ENCODE measurements at places on chromosomes 13 and 19.

DNA sequence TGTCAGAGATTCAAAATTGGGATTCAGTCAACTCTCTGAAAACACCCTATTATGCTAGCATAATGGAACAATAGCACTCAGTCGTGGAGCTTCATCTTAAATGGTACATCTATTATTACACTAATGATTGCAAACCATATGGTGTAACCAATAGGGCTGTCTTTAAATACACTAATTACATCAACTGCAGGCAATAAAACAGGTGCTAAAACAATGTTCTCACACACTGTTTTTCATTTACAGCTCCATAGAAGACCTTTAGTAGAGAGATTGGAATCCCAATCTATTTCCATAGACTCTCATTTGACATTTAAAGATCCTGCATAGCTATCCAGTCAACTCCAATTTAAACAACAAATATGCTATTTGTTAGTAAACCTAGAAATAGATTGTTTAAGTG, 1917.4 kb downstream of the OLFM4 start:
- DNase-seq, result no peak

GRCh38 chr19:1073063-1073955, 6.3 kb downstream of the ARHGAP45 start:
- no peak for DNase-seq

- DNase-seq, result no peak
Measured at GRCh38 chr19:47161876-47162489, 31.3 kb downstream of the SAE1 start.

DNA sequence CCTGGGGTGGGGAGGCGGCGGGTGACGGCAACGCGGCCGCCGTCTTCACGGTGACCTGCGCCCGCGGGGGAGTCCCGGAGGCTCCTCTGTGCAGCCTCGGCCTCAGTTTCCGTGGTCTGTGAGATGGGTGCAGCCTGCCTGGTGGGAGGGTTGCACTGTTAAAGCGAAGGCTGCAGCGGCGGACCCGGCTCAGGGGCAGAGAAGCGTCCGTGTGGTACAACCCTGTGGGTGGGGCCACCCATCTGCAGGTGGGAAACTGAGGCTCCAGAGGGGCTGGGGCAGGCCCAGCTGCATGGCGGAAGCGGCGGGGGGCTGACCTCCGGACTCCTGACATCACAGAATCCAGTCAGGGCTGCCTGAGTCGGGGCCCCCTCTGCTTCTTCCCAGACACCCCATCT, 481 bp downstream of the FGF22 start:
- DNase-seq, result no peak

DNA sequence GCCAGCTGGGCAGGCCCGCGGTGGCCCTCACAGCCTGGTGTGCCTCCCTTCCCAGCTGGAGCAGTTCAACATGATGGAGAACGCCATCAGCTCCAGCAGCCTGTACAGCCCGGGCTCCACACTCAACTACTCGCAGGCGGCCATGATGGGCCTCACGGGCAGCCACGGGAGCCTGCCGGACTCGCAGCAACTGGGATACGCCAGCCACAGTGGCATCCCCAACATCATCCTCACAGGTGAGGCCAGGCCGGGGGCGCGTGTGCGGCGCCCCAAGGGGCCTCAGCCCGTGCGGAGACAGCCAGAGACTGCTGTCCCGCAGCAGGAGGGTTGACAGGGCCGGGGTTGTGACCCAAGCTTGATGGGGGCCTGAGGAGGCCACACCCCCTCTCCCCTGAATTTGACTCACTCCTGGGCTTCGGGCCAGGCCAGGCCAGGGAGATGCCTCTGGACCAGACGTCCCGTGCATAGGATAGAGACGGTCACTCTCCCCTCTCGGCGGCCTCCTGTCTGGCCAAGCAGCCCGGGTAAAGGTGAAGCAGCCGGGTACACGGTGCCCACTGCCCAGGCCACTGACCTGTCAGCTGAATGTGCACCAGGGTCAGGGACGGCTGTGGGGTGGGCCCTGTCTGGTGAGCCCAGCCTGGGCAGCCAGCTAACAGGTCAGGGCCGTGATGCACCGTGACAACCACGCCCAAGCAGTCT, 15.4 kb downstream of the COMP start:
- DNase-seq, result no peak

DNA sequence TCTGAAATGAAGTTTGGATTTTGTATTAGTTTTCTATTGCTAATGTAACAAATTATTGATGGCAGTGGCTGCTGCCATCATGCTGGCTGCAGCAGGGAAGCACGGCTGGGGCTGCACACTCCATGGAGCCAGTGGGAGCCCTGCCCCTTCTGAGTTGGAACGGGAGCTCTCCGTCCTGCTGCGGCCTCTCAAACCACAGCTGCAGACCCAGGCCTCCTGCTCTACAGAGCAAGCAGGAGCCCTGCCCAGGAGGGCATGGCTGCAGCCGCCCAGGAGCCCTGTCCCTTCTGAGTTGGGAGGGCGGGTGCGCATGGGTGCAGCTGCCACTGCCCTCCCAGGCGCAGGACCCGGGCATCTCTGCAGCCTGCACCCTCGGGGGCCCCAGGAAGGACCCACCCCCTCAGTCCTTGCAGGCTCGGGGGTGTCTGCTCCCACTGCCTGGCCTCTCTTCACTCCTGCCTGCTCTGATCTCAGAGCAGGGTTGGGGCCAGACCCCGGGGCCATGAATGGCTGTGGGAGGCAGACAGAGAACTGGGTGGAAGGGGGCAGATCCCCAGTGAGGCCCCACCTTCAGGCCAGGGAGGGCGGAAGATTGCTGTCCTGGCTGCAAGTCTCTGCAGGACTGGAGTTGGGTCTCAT, 21.0 kb upstream of the ESD start:
- no peak for DNase-seq

- DNase-seq, result no peak
Measured at GRCh38 chr13:27621116-27621365, 651 bp upstream of the POLR1D start.

DNA sequence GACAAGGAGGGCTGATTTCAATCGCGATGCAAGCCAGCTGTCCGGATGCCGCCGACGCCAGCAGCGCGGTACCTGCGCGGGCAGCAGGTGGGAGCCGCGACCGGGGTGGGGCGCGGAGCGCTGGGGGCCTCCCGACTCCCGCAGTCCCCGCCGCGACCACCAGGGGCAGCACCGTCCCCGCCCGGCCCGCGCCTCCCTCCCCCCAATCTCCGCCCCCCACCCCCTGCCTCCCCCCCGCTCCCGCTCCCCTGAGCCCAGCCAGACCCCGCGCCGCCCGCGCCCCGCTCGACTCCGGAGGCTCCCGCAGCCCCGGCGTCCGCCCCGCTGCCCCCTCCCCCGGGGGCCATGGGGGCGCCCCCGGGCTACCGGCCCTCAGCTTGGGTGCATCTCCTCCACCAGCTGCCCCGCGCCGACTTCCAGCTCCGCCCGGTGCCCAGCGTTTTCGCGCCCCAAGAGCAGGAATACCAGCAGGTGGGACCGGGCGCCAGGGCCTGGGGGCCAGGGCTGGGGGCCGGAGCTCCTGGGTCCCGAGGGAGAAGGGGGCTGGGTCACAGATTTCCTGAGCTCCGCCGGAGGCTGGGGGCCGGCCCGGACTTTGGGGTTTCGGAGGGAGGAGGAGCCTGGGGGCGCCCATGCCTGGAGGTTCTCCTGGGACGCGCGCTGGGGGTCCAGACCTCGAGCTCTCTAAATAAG, at the start of gene TTYH1:
Gene TTYH1 (plus strand): TSS at position 257 of the 693 bp plus-strand sequence. CDS start 89 bp downstream, at position 346.
- DNase-seq, result no peak

DNA sequence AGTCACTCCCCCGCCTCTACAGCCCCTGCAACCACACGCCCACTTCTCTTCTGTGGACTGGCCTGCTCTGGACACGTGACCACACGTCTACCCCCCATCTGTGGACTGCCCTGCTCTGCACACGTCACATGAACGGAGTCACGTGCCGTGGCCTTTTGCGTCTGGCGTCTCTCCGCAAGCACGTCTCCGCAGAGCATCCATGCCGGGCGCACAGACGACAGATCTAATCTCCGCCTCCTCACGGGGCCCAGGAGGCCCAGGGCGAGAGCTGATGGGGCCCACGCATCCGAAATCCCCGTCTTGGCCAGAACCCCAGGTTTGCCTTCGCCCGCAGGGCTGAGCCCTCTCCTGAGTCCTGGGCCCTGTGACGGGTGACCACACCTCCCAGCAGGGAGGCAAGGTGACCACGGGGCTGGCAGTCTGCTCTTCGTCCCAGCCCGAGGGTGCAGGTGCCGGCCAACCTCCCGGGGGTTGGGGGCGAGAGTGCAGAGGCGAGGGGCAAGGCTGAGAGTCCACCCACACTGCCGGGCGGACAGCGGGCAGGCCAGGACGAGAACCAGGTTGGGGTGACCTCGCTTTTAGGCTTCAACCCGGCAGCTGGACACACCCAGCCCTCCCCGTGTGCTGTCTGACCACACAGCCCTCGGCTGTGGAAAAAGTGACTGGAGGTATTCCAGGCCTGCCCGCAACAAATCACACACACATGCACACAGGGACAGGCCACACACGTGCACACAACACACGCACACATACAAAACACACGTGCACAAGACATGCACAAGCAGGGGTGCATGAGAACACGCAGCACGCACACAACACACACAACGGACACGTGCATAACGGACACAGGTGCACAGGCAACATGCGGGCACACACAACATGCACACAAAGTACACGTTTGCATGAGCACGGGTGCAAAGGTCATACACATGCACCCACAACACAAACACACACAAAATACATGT, 3.9 kb downstream of the SBNO2 start:
- DNase-seq, result no peak

DNA sequence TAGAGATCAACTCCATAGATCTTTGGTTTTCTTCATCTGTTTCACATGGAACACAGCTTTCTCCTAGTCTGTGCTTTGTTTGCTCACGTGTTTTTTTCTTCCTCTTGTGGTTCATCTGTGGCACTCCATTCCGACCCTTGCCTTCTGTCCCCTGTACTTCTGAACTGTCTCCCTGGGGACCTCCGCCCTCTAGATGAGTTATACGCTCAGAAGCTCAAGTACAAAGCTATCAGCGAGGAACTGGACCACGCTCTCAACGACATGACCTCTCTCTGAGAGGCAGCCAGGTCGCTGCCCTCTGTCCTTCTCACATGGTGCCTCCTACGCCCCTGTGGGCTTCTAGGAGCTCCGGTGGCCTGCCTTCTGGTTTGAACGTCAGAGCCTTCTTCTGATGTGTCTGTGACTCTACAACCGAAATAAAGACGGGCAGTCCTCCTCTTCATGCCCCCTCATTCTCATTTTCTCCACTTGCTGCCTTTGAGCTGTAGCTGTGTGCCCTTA, 16.6 kb upstream of the RAB8A start:
- no peak for DNase-seq

- no peak for DNase-seq
Measured at GRCh38 chr19:39321117-39321831, 611 bp upstream of the LRFN1 start.

Data from stimulated activated CD8-positive, alpha-beta memory T cell treated with anti-CD3 and anti-CD28 coated beads, Interleukin-2, amount 100 ng/mL, for 1 hour (primary cell).